ENCODE measurements at places on chromosomes 13 and 19.
A peak's percentile ranks its signal among the peaks of the same experiment; 100 is the strongest.

DNA sequence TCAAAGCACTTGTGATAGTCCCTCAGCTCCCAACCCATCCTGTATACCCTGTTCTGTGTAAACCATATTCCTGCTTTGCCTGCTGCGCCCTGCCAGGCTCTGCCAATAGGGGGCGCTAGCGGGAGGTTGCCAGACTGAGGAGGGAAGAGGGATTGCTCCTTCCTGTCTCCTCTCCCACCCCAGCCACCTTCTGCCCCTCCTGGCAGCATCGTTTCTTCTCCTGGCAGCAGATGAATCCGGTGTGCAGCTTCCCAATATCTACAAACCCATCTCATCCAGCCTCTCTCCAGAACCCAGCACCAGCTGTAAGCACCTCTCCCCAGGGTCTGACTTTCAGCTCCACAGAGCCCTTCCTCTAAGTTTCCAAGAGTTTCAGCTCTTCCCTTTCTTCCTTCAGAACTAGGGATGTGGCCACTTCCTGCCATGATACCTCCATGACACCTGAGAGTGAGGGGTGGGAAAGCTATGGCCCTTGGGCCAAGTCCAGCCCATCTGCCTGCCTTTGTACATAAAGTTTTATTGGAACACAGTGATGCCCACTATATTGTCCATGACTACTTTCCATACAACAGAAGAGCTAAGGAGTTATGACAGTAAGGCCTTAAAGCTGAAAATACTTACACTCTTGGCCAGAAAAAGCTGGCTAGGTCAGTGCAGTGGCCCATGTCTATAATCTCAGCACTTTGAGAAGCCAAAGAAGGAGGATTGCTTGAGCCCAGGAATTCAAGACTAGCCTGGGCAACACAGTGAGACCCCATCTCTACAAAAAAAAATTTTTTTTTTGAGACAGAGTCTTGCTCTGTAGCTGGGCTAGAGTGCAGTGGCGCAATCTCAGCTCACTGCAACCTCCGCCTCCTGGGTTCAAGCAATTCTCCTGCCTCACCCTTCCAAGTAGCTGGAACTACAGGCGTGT lies 34.5 kb upstream of the ATP1A3 start:
- no peak for DNase-seq

- DNase-seq = no peak
These were observed 16.9 kb downstream of the CBY2 start for GRCh38 chr13:45718992-45719391.

- DNase-seq = no peak
These were observed 285.6 kb downstream of the MTUS2 start for GRCh38 chr13:29105779-29106178.

- no peak for DNase-seq
These were observed 141.2 kb downstream of the SPRY2 start for GRCh38 chr13:80199585-80200292.

DNA sequence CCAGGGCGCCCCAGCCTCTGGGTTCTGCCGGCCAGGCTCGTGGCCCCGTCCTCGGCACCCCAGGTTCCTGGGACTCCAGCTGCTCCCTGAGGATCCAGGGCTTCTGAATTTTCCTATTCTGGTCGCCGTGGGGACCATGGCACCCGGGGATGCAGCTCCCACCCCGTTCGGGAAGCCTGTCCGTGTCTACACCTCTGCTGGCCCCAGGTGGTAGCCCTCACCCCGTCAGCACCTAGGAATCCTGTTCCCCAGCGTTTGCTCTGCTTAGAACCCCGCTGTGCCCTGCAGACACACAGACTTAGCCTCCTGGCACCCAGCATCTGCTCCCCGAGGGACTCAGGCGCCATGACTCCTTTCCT lies 960 bp downstream of the PPFIA3 start:
- DNase-seq = no peak

GRCh38 chr13:66405908-66406802 lies 824.0 kb downstream of the PCDH9 start:
- DNase-seq = no peak

GRCh38 chr19:956766-957440 lies 27.2 kb upstream of the WDR18 start:
- DNase-seq = no peak

GRCh38 chr19:53076984-53077383 lies 26.2 kb downstream of the ZNF160 start:
- DNase-seq = no peak

DNA sequence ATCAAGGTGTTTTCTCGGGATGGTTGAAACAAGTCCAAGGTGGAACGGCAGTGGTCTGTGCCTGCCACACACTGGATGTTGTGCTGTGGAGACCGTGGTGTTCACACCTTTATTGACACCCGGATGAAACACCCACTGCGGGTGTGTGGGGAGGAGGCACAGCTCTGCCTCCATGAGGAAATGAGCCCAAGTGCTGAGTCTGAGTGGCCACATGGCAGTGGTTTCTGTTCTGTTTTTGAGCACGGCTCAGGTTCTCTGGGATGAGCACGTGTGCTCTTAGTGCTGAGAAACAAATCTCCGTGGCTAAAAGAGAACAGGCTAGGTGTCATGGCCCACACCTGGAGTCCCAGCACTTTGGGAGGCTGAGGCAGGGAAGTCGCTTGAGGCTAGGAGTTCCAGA lies 29.5 kb downstream of the UPF1 start:
- no peak for DNase-seq

DNA sequence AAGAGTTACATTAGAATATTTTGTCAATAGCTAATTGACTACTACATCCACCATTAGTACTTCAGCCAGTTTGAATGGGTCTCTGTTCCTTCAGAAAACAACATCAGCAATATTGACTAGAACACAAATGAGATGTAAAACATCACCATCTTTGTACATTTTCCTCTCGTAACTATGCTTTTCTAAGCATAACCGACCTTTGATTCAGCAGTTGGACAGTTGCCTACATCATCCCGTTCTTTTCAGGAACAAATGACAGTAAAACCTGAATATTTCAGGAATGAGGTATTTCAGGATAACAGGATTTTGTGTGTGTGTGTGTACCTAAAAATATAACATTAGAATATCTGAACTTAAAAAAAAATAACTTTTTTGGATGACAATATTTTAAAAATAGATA lies 60.9 kb downstream of the STARD13 start:
- no peak for DNase-seq

- DNase-seq = no peak
These were observed 32.7 kb upstream of the OR1M1 start for GRCh38 chr19:9054207-9054606.

DNA sequence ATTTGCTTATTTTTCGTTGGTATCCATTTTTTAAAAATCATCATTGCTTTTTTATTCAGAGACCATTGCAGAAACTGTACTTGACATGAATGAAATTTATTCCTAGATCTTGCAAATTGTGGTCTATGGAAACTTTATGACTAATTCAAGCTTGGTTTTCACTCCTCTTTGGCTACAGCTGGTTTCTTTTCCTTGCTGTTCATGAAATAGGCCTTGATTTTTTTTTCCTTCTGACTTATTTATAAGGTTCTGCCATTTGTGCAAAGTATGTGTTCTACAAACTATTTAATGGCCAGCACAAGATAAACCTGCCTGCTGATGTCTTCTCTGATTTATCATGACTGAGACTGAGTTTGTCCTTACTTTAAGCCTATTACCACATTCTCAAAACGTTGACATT lies 764.0 kb upstream of the SLITRK5 start:
- DNase-seq = no peak

DNA sequence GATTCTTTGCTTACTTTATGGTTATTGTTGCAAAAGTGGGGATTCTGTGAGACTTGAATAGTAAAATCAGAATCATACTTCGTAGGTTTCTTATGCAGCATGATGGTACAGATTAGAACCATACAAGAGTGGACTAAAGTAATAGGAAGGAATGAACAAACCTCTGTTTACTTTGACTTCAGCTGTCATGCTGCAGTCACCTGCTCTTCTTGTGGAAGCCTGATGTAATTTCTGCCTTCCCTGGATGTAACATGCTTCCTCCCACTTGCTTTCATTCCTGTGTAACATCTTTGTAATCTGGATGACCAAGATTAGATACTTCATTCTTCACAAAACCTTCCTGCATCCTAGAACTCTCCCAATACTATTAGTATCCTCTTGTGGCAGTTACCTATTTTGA lies 235.0 kb downstream of the PCCA start:
- no peak for DNase-seq

DNA sequence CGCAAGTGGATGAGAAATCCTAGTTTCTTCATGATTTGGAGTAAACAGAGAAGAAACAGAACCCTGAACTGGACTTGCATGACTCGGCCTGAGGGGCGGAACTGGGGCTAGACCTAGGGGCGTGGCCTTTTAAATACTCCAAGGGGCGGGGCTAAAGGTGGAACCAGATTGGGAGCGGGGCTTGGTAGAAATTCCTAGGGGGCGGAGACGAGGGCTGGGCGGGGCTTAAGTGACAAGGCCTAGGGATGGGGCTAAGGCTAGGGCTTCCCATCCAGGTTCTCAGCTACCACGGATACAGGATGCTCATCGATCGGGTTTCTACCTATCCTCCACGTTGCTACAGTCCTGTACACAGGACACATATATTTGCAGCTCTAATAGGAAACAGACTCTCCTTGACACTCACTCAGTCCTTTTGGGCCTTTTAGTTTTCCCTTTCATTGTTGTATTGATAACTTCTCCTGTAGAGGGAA lies 372 bp upstream of the ZNF699 start:
- DNase-seq = peak; percentile 92

GRCh38 chr13:27638521-27638920 lies 16.8 kb downstream of the POLR1D start:
- no peak for DNase-seq

DNA sequence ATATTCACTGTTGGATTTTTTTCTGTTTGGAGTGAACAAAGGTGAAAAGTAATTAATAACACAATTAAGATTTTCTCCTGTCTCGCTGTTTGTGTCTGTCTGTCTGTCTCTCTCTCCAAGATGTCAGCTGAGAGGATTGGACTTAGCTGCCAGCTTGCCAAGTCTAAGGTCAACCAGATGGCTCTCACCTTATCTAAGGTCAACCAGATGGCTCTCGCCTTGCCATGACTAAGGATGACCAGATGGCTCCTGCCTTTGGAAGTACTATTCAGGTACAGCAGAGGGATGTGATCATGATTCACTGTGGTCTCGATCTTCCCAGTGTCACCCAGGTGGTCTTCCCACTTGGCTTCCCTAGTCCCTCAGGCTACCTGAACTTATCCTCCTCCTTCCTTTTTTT lies 1436.4 kb downstream of the UQCRFS1 start:
- no peak for DNase-seq

GRCh38 chr13:26946684-26947343 lies 186.2 kb upstream of the GPR12 start:
- DNase-seq = peak; percentile 25

- no peak for DNase-seq
These were observed 49.5 kb downstream of the CRYL1 start for GRCh38 chr13:20475927-20476691.

DNA sequence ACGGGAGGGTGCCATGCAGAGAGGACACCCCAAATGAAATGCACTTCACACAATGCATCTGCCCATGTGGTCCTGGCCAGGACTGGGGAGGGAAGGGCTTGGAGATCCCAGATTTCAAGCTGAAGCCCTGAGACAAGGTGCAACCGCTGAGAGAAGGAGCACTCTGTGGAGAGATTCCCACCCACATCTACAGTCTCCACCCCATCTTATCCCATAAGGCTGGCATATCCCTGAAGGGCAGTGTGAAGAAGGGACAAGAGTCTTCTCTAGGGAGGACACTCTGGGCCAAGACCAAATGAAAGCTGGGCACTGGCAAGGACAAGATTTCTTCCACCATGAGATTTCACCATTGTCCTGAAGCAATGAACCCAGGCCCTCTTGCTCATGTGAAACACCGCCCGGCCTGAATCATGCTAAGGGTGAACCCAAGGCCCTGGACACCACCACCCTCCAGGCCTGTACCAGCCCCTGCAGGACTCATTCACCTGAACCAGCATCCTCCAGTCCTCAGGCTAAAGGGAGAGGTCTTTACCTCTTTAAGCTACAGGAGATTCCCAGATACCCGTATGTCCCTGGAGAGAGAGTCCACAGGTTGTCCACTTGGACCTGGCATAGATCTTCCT lies 20.5 kb downstream of the CEACAM4 start:
- DNase-seq = no peak

GRCh38 chr13:83498045-83498444 lies 384.2 kb downstream of the SLITRK1 start:
- DNase-seq = no peak

DNA sequence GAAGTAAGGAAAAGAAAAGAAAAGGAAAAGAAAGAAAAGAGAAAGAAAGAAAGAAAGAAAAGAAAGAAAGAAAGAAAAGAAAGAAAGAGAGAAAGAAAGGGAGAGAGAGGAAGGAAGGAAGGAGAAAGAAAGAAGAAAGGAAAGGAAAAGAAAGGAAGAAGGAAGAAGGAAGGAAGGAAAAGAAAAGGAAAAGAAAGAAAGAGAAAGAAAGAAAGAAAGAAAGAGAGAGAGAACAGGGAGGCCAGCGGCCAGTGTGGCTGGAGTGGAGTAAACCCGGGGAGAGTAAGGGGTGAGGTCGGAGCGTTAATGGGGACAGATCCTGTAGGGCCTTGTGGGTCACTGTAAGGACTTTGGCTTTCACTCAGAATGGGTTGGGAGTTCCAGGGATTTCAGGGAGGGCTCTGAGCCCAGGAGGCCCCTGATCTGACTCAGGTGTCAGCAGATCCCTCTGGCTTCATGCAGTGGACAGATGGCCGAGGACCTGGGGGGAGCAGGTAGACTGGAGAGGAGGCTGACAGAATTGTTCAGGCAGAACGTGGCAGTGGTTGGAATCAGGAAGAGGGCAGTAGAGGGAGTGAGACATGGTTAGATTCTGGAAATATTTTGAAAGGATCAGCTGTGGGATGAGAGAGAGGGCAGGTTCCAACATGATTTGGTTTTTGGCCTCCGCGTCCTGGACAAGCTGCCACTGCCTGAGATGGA lies 19.8 kb upstream of the FXYD3 start:
- no peak for DNase-seq

DNA sequence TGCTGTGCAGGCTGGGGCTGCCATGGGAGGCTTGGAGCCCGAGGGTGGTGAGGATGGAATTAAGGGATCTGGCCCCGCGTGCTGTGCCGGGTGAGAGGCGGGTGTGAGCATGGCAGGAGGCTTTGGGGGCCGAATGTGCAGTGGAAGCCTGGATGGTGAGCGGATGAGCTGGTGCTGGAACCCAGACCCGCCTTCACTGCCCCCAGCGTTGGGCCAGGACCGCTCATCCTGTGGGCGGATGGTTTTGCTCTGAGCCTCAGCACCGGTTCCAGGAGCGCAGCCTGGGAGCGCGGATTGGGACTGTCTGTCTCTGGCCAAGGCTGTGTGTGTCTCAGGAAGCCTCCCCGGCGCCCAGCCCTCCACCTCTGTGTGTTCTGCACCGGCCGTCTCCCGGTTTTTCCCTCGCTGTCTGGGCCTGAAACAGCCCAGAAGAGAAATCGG lies 16.7 kb downstream of the KDM4B start:
- DNase-seq = no peak

GRCh38 chr19:1942934-1943555 lies 2.1 kb downstream of the CSNK1G2 start:
- no peak for DNase-seq

GRCh38 chr13:80000684-80001509 lies 340.0 kb downstream of the SPRY2 start:
- no peak for DNase-seq

All from NCI-H774 (cell line).